Cortex of kidney (tissue), 1 donor: ENCODE measurements at places on chromosomes 7 and 10.

DNA sequence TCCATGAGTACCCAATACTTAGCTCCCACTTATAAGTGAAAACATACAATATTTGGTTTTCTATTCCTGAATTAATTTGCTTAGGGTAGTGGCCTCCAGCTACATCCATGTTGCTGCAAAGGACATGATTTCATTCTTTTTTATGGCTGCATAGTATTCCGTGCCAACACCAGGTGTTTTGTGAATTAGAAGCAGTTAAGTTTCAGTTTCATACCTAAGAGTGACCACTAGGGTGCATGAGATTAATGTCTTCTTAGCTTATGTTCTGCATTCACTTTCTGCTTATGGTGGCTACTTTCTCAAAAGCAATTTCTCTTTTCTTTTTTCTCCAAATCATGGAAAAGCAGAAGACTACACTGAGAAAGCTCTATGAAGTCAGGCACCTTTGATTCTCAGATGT, 65.1 kb upstream of the VSTM2A start:
- DNase-seq = no peak

DNA sequence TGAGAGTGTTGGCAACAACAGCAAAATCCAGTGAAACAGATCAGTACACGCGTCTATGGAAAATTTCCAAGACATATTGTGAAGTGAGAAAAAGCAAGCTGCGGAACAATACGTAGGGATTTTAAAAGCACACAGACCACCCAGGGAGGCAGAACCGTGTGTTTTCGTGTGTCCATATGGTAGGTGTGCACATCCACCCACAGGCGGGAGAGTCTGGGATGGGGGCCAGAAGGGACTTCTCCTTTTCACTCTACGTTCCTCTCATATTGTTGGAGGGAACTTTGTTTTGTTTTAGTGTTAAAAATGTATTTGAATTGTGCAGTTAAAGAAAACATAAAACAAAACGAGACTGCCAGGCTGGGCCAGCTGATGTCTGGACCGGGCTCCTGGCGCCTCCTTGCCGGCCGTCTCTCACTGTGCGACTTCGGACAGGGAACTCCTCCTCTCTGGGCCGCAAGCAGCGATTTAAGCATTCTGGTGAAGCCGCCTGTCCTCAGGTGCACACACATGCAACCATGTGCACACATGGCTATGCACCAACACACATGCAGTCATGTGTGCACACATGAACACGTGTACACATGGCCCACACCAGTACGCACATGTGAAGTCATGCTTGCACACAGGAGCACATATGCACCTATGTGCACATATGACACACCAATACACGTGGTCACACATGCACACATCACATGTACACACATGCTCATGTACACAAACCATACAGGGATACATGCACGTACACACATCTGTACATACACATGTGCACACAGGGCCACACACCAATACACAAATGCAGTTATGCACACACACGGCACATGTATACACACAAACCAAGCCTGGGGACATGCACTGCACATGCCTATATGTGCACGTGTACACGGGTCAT, 141.1 kb downstream of the ELFN1 start:
- DNase-seq = no peak

DNA sequence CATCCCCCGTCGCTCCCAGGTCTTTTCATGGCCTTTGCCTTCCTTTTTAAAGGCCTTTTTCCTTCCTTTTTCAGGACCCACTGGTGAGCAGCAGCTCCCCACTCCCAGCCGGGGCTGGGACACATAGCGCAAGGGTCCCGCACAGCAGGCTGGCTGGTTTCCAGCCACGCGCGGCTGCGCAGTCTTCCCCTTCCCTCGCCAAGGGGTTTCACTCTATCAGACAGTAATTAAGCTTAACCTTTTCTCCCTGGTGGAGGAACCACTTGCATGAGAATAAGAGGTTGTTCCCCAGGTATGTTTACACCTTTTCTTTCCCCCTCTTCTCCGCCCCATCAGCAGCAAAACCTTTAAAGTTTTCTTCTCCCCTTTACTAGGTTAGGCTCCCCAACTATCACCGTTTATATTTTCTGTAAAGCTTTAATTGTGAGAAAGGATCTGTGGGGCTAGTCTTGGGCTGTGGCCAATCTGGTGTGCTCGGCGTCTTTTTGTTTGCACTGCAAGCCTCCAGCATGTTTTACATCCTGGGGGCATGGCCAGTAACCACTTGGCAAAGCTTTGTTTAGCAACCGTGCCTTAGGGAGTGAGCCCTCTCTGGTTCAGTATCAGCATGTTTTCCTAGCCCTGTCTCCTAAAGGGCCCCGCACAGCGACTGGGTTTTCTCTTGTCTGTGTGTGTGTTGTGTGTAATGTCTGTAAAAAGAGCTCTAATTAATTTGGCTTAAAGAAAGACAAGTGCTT, 219.6 kb downstream of the PHF14 start:
- no peak for DNase-seq

- DNase-seq = no peak
These were observed 2.9 kb upstream of the ADCYAP1R1 start for GRCh38 chr7:31049005-31049765.

- DNase-seq = no peak
These were observed 207.3 kb upstream of the ADO start for GRCh38 chr10:62597226-62597625.
